ENCODE measurements at places on chromosomes 12 and 14. TPM values are rescaled to one million over a fixed set of nuclear protein-coding genes. Genes with fewer than 3 reads are reported as not detected.

Gene PSMD9
- 66.2 TPM for total RNA-seq

Gene NOVA1
- 0.07 TPM for total RNA-seq

Gene NANOG
- total RNA-seq, result not detected

Gene ADCY6
- 0.07 TPM for total RNA-seq

Gene CCDC197
- not detected for total RNA-seq

Gene PPP1CC
- 193 TPM for total RNA-seq

Gene KRT71
- not detected for total RNA-seq

Gene RNU4-1
- total RNA-seq, result 3,380 TPM

Gene AMN
- total RNA-seq, result 0.32 TPM

Data from T-helper 2 cell treated with Interferon-gamma antibody and Interleukin-4, amounts not matched to agents 100 ng/mL and 5 ng/mL, for 36 hours (primary cell).